Right ventricle myocardium superior (tissue), 1 donor: ENCODE measurements at places on chromosomes 5 and 9. TPM values are rescaled to one million over a fixed set of nuclear protein-coding genes. Genes with fewer than 3 reads are reported as not detected.

- no peak for DNase-seq
These were observed 520 bp upstream of the DHFR start for GRCh38 chr5:80655231-80655774.

MAMDC2 gene
- total RNA-seq = 10.0 TPM

GRCh38 chr5:167798448-167798847 lies 493.0 kb upstream of the WWC1 start:
- DNase-seq = no peak

NHP2 gene
- total RNA-seq = 75.7 TPM

OR1N1 gene
- not detected for total RNA-seq

DNA sequence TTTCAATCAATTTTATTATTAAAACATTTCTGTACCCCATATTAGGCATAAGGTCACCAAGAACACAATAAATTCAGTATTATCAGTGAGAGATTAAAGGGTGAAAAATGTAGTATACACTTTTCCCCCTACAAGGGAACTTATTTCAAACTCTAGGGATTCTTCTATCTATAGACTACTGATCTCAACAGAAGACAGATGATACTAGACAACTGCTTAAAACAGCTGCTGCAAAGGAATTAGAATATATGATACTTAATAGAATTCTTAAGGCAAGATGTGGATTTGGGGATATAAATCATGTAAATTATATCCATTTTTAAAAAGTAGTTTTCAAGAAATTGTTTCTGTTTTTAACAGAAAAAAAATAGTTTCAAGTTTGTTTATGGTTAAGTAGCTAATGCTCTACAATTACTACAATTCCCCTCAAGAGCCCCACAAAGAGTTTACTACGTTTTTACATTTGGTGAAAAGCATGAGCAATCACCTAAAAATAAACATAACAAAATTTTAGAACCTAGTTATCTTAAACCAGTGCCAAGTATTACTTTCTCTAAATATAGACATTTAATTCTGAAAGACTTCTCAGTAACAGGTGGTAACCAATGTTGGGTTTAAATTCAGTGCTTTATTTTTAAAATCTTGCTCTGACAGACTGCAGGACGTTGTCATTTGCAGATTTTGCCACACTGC lies 6.0 kb downstream of the KIF24 start:
- no peak for DNase-seq

- no peak for DNase-seq
These were observed 193.9 kb downstream of the MED10 start for GRCh38 chr5:6184481-6184880.

- no peak for DNase-seq
These were observed 243.8 kb downstream of the COX7C start for GRCh38 chr5:86861512-86861911.

DNA sequence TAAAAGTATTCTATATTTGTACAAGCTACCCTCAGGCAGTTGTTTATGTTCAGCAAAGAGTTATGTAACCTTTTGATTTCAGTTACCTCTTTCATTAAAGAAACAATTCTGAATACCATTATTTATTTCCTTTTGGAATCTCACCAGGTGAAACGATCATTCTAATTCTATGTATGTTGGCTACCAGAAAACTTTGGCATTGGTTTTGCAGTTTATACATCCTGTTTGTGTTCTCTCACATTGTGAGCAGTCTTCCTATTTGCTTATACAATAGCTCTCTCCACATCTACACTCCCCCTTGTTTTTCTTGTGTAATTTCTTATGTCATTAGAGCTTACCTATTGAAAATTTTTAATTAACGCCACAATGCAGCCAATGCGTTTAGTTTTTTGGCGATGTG lies 276.0 kb upstream of the MPDZ start:
- DNase-seq = no peak

- no peak for DNase-seq
These were observed 78.0 kb downstream of the WNK2 start for GRCh38 chr9:93261735-93262523.

DNA sequence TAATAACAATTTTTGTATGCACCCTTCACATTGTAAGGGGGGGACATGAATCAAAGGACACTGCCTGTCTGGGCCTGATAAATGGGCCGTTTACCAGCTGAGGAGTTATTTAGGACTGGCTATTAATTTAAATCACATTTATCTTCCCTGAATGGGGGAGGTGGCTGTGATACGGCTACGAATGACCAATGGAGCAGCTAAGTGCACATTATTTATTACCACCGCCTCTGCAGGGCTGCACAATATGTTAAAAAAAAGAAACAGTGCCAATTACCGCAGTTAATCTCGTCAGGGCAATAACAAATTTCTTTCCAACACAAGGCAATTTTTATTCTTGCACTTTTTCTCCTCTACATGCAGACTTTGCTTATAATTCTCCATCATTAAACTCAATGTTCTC lies 318.4 kb downstream of the IRX2 start:
- no peak for DNase-seq

DNA sequence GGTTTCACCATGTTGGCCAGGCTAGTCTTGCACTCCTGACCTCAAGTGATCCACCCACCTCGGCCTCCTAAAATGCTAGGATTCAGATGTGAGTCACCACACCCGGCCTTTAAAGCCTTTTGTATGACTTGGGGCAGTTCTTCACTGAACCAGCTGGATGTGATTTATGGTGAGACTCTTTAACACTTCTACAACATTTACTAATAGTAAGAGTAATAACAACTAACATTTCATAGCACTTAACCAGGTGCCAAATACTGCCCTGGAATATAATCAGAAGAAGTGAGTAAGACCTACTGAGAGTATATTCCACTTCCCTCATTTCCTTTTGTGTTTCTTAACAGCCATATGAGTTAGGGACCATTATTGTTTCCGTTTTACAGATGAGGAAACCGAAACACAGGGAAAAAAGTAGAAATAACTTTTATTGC lies 10.0 kb downstream of the ZSWIM6 start:
- DNase-seq = no peak

- peak; percentile 77 for DNase-seq
These were observed 34.7 kb downstream of the ADAM19 start for GRCh38 chr5:157540707-157541446.

- no peak for DNase-seq
These were observed 1.9 kb downstream of the MAPK9 start for GRCh38 chr5:180289966-180290365.

DNA sequence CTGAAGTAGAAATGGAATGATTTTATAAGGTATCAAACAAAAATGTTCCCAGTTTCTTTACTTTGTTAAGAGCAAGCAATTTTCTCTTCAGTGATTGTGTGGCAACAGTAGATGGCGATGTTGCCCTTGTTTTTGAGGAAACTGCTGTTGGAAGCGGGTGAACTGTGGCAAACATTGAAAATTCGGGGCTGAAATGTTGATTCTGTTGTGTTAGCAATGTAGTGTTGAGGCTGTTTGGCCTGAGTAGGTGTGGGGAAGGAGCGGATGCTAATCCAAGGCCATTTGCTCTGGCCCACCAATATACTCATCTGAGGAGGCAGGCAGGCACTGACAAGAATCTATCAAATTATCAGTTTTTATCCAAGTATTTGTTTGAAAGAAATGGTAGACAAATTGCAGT lies 129.8 kb downstream of the SLC12A2 start:
- DNase-seq = no peak

GPR21 gene
- total RNA-seq = not detected

NDST1 gene
- 50.8 TPM for total RNA-seq

DNA sequence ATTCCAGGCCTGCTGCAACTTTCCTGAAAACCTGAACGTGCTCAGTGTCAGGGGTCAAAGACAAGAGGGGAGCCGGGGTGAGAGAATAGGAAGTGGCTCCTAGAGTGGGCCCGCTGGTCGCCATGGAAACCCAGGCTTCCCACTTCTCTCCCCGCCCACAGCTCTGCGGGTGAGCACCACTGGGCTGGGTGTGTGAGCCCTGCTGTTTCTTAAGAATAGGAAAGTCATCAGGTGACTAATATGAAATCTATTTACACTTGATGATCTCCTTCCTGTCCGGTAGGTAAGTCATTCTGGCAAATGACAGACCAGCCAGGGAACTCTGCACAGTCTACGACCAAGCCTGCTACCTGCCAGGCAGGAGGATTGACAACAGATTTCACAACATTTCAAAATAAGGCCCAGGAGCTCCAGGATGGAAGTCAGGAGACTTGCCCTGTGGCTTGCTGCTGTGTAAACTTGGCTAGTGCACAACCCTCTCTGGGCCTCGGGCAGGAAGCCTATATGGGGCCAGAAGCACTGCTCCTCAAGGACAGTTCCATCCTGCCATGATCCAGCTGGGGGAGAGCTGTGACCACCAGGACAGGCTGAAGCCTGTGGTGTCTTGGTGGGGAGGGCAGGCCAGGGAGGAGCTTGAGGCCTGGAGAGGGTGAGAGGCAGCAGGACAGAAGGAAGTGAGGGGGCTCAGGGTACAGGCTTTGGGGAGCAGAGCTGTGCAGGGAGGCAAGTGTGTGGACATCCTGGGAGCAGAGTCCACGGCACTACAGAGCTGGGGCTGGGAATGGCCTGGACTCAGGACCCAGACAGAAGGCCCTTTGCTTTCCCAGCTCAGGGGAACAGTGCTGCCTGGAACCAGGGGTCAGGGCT lies 60.6 kb downstream of the SHB start:
- DNase-seq = peak; percentile 58
